ENCODE measurements at places on chromosomes 7 and 10.

- DNase-seq: no peak
Measured at GRCh38 chr7:63067897-63068585, 930.6 kb upstream of the ZNF722 start.

GRCh38 chr7:135886345-135887132 is 90.6 kb downstream of the MTPN start:
- no peak for DNase-seq

DNA sequence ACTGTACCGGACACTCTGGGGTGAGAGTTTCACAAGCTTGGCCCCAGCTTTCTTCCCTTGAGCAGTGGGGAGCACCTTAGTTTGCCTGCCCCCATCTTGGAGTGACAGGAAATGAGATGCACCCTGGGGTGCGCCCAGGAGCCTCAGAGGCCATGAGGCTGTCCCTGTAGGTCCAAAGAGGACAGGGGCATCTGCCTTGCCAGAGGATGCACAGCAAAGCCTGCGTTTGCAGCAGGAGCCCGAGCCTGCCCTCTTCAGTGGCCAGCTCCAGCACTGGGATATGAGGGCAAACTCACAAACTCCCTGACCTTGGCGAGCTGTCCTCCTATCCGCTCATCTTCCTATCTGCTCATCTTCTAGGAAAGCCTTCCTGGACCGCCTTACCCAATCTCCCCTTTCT is 79.5 kb downstream of the PROSER2 start:
- no peak for DNase-seq

DNA sequence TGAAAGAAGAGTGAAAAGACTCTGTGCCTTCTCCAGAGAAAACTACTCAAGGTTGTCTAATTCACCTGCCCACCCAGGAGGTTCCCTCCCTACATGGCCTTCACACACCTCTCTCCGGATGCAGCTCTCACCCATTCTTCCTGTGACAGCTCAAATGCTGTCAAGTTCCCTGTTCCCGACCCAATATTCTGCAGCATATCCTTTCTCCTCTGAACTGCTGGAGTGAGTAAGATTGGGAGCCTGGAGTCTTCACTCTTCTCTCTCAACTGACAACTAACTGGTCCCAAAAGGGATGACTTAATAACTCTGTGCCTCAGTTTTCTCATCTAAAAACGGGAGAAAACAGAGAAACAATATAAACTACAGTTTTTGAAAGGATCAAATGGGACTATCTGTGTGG is 5.1 kb downstream of the TMEM26 start:
- no peak for DNase-seq

- no peak for DNase-seq
Measured at GRCh38 chr10:2019281-2019680, 282.0 kb upstream of the ADARB2 start.

- no peak for DNase-seq
Measured at GRCh38 chr10:78923647-78924318, 145.0 kb upstream of the ZMIZ1 start.

DNA sequence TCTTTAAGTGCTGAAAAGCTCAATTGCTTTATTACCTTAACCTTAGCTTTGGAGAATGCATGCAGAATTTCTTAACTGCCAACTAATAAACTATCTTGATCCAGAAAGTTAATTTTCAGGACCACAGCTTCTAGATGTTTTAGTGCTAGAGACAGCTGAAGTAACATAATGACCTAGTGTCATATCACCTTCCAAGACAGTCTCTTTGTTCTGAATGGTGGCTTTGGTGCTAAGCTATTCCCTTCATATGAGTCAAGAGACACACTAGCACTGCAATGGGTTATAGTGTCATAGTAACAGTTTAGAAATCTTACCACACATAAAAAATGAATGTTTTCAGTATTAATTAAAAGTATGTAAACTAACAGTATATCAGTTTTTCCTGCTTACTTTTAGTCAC is 115.4 kb upstream of the LRRN3 start:
- DNase-seq: no peak

- DNase-seq: no peak
Measured at GRCh38 chr7:134347567-134347966, 30.8 kb upstream of the SLC35B4 start.

- DNase-seq: no peak
Measured at GRCh38 chr10:71659111-71659634, 60.4 kb downstream of the C10orf105 start.

GRCh38 chr7:111264981-111265380 is 174.1 kb downstream of the LRRN3 start:
- no peak for DNase-seq

DNA sequence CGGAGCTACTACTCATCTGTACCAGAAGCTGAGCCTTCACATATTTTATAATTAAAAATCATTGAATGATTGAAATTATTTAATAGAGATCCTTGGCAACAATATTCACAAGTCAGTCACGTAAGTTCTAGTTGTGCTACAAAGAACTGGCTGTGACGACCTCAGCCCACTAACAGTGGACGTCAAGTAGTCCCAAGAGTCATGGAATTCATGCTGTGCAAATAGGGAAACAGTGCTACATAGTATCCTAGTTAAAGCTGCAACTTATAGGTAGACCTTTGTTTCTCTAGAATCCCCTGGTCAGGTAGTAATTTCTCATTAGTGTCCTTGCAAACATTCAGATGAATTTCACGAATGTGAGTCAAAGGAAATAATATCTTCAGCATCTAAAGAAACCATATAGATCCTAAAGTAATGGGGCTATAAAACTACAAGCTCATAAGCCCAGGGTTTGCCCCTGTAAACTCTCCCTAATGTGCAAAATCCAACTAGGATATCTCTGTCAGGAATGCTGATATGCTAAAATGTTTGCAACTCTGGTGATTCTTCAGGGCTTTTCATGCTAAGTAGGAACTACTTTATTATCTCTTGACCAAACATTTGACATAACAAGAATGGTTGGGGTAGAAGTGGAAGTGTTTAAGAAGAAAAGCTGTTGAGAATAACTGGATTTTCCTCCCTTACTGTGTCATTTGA is 31.2 kb downstream of the CFAP69 start:
- DNase-seq: no peak

DNA sequence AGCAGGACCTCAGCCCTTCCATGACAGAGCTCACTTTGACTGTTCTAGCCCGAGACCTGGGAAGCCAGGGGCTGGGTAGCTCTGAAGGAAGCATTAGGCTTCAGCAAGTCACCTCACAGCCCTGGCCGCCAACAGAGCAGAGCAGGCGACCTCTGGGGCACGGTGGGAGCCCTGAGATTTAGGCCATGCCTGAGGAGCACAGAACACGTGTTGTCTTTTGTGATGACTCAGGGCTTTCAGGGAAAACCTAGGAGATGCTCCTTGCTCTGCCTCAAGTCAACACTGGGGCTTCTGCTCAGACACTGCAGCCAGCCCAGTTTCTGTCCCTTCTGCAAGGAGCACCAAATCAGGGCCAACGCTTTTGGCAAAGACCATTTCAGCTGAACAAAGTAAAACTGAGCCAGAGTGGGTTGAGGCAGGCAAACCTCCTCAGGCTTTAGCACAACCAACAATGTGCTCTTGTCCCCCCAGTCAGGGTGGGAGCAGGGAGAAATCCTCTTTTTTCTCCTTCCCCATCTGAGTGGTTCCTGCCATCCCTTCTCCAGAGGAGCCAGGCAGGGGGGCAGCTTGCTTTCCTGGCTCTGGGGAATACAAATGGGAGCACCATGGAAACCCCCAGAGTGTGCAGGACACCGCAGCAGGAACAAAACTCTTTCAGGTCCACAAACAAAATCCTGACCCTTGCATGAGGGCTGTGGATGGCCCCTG is 14.4 kb downstream of the CAMK2G start:
- DNase-seq: no peak

DNA sequence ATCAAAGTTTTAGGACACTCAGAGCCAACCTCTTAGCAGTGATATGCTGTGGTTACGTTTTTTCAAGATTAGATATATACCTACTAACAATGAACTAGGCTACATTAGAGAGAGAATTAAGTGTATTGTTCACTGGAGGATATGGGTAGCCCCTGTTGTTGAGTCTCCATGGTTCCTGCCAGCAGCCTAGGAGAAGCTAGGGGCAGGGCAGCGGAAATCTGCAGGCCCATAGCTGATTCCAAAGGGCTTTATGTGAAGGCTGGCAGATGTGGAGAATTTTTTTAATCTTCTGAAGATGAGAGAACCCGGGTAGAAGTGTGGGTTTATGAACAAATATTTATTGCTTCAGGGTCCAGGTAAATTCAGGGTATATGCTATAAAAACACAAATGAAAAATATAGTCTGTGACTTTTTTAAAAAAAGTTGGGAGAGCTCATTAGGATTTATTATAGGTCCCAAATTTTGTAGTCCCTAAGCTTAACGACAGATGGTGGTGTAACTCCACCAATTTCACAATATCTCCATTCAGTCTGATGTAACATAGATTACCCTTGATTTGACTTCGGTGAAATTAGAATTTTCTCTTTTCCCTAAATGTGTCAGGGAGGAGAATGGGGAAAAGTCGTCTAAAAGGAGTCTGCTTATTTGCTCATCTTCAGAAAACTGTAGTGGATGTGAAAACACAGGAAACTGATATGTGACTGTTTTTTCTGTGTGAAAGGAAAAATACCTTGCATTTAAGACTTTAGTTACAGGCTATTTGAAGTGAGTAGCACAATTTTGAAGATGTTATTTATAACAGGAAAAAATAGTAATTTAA is 163.0 kb upstream of the PPP1R3A start:
- DNase-seq: no peak

DNA sequence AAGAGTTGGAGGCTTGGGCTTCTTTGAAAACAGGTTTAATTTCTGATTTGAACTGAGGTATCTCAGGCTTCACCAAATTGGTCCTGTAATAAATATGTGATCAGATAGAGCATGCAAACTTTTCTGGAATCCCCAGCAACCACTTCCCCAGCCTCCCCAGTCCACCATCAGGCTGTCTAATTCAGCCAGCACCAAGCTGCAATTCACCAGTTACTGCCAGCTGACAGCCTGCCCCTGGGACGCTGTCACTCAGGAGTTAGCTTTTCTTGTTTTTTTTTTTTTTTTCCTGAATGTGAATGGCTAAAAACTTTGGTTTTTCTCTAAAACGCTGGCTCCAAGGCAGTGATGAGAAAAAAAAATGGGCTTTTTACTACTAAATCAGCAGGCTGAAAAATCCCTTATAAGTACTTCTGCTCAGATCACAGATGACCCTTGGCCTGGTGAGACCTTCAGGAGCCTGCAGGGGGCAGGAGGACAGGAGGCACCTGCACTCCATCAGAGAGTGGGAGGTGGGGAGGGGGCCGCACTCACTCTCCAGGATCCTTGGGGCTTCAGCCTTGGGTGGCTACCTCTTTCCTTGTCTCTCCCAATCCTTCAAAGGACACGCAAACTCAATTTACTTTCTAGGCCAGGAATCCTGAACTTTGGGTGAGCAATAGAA is 349.4 kb downstream of the GATA3 start:
- DNase-seq: no peak
